ENCODE measurements at places on chromosomes 2 and 18.
A peak's percentile ranks its signal among the peaks of the same experiment; 100 is the strongest.

GRCh38 chr2:126766295-126766968, 110.5 kb downstream of the GYPC start:
- no peak for DNase-seq

DNA sequence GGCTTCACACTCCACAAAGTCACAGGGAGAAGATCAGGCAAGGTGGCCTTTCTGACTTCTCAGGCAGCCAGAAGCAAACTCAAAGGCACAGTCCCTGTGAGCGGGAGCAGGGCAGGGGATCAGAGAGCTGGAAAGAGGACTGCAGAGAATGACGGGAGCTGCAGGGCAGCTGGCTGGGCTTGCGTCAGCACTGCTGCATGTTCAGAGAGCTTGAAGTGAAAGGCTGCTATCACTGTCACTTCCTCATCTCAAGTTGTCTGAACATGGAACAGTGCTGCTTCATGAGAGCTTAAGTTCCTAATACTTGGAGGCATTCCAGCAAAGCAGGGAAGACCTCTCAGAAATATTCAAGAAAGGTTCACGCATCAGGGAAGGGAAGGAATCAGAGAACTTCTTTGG, 20.4 kb downstream of the TGFBRAP1 start:
- no peak for DNase-seq

- no peak for DNase-seq
Measured at GRCh38 chr2:186064507-186064906, 325.9 kb downstream of the FSIP2 start.

GRCh38 chr18:21363348-21363747, 121.3 kb downstream of the GREB1L start:
- no peak for DNase-seq

- DNase-seq: no peak
Measured at GRCh38 chr2:70144443-70145143, 46.2 kb downstream of the C2orf42 start.

DNA sequence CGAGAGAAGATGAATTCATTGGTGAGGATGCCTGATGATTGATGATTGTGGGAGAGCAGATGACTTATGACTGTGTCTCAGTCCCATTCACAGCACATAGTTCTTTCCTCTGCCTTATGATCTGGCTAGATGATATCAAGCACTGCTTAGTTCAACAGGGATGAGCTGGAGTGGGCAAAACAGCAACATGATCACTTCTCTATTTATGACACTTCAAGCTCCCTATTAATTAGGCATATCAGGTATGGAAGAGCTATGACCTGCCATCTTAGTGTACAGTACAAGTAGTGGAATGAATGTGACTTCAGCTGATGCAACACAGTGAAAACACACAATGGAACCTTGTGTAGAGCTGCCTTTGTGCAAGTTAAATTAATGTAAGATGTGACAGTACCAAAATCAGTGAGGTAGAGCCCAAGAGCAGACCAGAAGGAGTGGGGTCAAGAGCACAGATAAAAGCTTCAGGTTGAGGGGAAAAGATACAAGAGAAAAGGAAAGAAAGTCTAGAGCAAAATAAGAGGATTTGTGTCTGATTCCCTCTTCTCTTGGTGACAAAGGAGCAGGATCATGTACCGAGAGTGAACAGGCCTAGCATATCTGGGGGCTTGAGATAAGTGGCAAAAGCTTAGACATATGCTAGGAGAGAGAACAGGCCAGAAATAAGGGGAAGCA, 93.0 kb upstream of the MYO3B start:
- DNase-seq: no peak

DNA sequence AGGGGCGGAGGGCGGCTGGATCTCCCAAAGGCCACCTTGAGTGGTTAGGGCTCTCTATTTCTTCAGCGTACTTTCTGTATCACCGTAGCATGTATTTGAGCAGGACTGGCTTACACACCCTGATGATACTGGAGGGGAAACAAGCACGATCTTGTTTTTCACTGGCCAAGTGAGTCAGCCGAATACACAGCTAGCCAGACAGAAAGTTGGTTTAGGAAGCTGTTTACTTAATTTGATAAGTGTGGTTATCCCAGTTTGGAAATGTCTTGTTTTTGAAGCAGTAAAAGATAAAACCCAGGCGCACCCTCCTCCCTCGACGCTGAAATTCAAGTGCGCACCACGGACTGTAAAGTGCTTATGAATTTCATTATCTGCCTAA, 582 bp downstream of the RIOK3 start:
- DNase-seq: no peak

DNA sequence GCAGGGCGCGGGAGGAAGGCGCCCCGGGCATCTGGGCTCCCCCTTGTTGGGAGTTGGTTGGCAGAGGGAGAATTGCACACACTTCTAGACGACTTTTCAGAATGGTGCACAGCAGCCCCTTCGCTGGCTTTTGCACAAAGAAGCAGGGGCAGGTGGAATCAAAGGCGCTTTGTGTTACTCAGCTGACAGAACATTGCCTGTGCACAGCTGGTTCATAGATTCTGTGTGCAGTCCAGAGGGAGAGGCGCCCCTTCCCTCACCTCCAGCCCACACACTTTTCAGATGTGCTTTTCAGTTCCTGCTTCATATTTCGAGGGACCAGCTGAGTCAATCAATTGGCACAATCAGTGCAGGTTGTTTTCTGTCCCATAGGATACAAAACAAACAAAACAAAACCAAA, 348.4 kb upstream of the RAB12 start:
- no peak for DNase-seq

DNA sequence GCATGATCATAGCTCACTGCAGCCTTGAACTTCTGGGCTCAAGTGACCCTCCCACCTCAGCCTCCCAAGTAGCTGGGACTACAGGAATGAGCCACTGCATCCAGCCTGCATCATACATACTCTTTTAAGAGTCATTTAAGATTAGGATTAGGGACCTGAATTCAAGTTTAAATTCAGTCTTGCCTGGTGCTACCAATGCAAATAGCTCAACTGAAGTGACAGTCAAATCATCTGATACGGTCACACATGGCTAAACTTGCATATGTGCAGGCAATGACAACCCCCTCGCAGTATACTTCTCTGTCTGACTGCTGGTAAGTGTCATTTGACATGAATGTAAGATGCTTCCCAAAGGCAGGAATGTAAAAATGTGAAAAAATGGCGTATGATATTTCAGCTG, 31.8 kb upstream of the TMEM131 start:
- no peak for DNase-seq

- no peak for DNase-seq
Measured at GRCh38 chr2:241071677-241072111, 30.4 kb downstream of the MTERF4 start.

GRCh38 chr18:13447621-13448334, 229.2 kb downstream of the LDLRAD4 start:
- DNase-seq: no peak

- DNase-seq: no peak
Measured at GRCh38 chr2:238945433-238946150, 97.7 kb downstream of the TWIST2 start.

- DNase-seq: no peak
Measured at GRCh38 chr2:46461709-46462171, 17.6 kb upstream of the TMEM247 start.

GRCh38 chr2:30155202-30155601, 8.4 kb downstream of the YPEL5 start:
- DNase-seq: no peak

DNA sequence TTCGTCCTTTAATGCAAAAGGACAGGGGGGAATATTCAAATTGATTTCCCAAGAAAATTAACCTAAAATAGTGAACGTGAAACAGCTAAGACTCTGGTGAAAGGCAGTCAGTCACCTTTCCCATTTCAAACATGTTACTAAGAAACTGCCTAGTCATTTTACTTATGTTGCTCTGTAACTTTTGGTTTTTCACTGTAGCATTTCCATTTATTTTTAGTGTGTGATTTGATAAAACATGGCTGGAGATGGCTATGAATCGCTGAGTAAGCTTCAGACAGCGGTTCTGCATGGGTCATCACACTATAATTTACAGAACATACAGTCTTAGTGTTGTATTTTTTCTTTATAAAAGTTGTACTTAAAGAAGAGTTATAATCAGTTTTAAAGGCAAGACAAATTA, 16.0 kb upstream of the KIDINS220 start:
- no peak for DNase-seq

GRCh38 chr2:217622205-217623060, 380.4 kb downstream of the TNS1 start:
- no peak for DNase-seq

GRCh38 chr2:173448938-173449471, 94.3 kb downstream of the CDCA7 start:
- DNase-seq: peak; percentile 20

DNA sequence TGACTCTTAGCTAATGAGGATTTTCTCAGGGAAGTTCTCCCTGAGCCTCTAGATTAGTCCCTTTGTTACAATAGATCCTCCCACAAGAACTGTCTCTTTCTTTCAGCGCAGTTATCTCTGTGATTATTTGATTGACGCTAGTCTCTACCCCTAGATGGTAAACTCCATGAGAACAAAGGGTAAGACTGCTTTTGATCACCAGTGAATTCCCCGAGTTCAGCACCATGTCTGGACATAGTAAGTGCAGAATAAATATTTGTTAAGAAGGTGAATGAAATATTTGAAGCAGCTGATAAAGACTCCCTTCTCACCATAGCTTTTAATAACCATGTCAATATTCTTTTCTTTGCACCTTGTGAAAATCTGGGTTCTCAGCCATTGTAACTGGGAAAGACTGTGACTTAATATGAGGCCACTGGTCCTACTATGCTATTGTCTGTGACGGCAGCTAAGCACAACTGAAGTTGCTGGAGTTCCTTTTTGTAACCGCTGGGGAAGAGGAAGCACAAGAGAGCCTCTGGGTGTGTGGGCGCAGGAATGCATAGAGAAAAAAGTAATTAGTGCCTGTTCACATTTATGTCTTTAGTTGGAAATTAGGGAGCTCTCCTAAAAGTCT, 214.7 kb downstream of the TGIF1 start:
- DNase-seq: no peak

DNA sequence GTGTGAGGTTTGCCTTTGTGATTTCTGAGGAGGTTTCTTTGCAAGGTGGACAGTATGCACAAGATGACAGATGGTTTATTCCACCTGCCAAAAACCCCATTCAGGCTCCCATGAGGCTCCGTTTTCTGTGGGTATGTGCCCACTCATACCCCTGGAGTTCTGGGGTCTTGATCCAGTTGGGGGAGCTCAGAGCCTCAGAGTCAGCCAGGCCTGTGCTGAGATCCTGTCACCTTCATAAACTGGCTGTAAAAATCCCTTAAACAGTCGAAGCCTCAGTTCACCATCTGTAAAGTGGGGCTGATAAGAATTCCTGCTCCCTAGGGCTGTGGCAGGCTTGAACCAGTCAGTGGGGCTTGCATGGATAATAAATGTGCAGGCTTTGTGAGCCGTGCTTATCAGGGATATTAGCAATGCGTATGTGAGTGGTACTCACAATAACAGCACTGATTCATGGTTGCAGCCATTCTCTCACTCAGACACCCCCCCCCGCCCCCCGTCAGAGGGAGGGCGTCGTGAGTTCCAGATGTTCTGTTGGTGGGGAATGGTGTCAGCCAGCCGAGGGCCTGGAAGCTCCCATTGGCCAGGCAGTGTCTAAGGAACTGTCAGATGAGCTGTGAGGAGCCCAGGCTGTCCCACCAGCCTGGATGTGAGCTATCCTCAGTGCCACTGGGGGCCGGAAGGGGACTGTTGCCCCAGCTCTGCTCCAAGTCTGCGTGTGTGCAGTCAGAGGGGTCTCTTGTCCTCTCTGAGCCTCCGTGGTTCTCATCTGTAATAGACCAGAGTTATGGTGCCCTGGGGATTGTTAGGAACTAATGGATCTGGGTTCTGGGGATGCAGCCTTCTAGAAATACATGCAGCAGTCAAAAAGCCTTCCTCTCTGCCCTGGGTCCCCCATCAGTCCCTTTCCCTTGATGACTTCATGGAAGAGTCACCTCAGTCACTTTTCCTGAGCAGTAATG, 51.7 kb downstream of the KCNIP3 start:
- no peak for DNase-seq

DNA sequence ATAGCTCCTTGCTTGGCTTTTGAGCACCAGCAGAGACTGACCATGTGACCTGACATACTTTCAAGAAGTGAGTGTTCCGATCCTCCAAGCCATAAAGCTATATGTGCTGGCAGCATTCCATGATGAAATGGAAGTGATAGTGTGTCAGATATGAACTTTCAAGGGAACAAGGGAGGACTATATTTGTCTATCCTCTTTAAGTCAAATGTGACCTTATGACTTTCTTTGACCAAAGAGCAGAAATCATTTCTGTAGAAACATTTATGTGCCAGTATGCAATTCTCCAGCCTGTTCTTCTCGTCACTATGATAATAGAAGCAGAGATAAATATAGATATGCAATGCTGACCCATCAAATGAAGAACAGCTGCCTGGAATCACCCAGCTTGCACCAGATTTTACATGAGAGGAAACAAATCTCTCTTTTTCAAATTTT, 14.4 kb downstream of the HYCC2 start:
- no peak for DNase-seq

DNA sequence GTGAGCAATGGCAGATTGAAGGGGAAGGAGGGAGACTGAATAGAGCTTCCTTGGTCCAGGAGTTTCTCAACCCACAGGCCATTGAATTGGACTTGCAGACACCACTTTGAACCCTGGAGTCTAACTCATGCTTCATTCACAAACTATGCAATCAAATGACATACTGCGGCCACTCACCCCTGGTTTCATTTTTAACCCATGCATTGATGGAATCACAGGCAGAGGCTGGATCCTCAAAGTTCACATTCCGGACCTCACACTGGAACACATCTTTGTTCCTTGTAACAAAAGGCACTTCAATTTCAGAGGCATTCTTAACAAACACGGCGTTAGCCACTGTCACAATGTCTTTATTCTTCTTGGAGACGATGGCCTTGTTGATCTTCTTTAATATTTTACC, 40.7 kb downstream of the MRPL44 start:
- DNase-seq: no peak

- DNase-seq: no peak
Measured at GRCh38 chr2:33530690-33531548, 54.5 kb downstream of the RASGRP3 start.

GRCh38 chr2:217282531-217282930, 422.7 kb upstream of the TNP1 start:
- no peak for DNase-seq

DNA sequence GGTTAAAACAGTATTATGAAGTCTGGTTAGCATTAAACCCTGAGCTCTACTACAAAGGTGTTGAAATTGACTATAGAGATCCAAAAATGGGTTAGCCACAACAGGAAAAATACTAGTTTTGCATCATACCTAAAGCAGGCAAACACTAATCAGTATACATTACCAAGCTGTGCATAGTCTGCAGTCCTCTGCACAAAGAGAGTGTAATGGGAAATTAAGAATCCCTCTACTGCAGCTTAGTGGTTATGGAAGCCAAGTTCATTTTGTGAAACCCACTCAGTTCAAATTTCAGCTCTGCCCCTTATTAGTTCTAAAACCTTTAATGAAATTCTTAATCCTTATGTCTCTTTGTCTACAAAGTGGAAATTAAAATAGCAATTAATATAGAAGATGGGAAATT, 192.1 kb downstream of the MBD2 start:
- DNase-seq: no peak

DNA sequence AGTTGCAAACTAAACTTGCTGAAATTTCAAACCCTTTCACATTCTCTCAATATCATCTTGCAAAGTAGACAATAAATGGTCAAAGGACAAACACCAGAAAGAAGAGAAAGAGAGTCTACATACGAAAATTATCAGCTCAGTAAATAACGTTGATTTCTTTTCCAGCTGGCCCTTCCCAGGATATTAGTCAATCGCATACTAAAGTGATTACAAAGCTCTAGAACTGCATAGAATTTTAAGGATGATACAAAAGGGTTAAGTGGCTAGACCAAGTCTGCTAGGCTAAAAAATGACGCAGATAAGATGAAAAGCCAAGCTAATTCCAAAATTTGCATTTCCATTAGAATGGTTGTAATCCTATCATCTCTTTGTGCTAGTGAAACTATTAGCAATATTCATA, 405.7 kb downstream of the FBXO15 start:
- DNase-seq: no peak

All from T follicular helper cell (primary cell).